ACHN (cell line): ENCODE measurements at places on chromosomes 5 and 9.

GRCh38 chr5:55594671-55595070 lies 59.9 kb upstream of the PLPP1 start:
- DNase-seq = no peak

DNA sequence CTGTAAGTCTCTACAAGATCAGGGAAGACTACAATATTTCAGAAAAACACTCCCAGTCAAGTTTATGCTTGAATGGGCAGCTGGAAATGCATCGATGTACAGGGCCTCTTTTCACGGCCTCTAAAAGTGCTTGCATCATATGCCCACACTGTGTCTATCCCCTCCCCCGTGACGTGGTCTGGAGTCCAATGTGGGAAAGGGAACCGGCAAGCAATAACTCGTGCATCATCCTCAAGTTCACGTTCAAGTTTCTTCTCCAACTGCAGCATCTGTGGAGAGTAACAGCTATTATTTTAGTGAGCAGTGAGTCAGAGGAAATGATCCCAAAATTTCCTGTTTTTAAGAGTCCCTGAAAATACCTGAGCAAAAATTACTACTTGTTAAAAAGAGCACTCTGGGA lies 22.3 kb downstream of the ATPSCKMT start:
- peak; percentile 18 for DNase-seq

DNA sequence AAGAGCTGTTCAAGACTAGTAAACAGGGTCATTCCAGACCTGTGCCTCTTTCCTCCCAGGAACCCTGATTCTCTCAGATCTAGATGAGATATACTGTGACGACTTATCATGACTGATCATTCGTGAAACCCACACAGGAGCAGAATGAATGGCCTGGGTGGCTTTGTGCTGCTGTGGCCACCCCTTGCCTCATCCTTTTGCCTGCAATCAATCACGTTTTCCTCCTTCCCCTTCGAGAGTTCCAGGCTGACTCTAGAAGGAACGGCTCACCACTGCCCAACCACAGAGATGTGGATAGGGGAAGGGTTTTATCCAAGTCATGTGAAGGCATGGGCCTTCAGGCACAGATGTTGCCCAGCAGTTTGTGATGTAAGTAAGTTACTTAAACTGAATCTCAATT lies 5.8 kb downstream of the ANXA6 start:
- no peak for DNase-seq

- no peak for DNase-seq
These were observed 58.1 kb downstream of the LRSAM1 start for GRCh38 chr9:127509261-127509954.

DNA sequence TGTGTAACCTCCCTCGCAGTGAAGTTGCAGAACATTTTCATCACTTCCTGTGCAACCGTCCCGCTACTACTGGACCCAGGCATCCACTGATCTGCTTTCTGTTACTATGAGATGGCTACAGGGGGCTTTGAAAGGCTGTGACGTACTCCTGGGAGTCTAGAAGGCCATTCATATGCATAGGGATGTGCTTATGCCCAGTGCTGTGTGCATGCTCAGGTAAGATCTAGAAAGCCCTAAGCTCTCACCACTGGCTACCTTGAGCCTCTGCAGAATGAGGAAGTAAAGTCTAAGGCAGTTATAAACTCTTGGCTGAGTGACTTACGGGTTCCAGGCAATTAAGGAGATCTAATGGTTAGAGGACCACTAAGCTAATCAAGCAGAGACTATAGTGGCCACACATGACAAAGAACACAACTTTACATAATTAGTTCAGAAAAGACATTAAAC lies 11.8 kb downstream of the HNRNPAB start:
- no peak for DNase-seq

- no peak for DNase-seq
These were observed 339.7 kb upstream of the CLINT1 start for GRCh38 chr5:158198636-158199035.

- no peak for DNase-seq
These were observed 16.4 kb downstream of the IL4 start for GRCh38 chr5:132690156-132690555.

DNA sequence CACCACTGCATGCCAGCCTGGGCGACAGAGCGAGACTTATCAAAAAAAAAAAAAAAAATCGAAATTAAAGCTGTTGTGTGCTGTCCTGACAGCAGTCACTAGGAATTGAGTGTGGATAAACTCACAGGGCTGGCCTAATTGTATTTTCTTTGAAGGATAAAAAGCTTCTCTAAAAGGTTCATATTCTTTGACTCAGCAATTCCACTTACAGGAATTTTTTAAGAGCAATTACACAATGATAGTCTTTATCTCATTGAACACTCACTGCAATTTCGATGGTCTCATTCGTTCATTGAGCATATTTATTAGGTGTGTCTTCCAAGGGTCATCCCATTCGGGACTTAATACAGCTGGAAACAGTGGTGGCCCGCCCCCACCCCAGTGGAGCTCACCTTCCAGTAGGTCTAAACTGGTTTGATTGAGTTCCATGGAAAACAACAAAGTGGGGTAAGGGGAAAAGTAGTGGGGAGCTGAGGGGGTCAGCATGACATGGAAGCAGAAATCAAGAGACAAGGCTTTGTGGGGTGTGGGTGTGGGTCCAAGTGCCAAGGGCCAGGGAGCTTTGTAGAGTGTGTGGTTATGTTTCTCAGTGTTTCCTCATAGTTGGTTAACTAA lies 6.7 kb downstream of the CDK9 start:
- no peak for DNase-seq

DNA sequence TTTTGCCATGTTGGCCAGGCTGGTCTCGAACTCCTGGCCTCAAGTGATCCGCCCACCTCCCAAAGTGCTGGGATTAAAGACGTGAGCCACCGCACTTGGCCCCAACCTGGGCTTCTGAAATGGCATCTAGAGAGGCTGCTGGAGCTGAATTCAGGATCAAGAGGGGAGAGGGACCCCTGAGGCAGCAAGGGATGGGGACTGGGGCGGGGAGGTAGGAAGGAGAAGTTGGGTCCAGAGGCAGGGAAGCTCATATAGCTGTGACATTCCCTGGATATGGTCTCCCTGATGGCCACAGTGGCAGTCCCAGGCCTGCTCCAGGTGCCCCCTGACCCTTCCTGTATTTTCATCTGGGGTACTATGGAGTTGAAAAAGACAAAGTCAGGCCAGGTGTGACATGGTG lies 12.1 kb downstream of the REEP2 start:
- DNase-seq = no peak

- no peak for DNase-seq
These were observed 69.8 kb upstream of the VCAN start for GRCh38 chr5:83401775-83402174.

DNA sequence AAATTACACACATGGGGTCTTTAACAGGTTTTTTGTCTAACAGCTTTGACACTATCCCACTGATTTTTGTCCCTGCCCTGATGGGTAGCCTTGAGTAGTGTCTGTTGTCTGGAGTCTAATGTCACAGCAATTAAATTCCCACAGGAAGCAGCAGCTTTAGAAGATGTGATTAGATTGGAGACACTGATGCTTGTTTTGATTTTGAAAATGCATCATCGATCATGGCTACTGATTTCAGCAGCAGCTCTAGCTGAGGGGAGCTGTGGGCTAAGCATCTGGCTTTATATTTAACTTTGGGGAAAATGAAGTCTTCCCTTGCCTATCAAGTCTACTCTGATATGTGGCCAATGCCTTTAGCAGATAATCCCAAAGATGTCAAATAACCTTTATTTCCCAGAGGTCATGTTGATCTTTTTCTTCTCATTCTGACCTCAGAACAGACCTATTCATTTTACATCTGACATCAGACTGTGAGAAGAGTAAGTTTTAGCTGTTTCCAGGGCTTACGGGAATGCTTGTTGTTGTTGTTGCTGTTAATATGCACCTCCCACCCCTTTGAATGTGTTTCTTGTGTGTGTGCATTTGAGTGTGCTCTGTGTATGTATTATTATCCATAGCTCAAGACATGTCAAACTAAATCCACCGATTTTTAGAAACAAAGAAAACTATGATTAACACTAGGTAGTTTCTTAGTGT lies 704.9 kb upstream of the NUDT12 start:
- no peak for DNase-seq

- no peak for DNase-seq
These were observed 16.9 kb upstream of the SLC22A4 start for GRCh38 chr5:132277256-132277655.

GRCh38 chr9:100277166-100277979 lies 75.4 kb downstream of the TEX10 start:
- peak; percentile 73 for DNase-seq

DNA sequence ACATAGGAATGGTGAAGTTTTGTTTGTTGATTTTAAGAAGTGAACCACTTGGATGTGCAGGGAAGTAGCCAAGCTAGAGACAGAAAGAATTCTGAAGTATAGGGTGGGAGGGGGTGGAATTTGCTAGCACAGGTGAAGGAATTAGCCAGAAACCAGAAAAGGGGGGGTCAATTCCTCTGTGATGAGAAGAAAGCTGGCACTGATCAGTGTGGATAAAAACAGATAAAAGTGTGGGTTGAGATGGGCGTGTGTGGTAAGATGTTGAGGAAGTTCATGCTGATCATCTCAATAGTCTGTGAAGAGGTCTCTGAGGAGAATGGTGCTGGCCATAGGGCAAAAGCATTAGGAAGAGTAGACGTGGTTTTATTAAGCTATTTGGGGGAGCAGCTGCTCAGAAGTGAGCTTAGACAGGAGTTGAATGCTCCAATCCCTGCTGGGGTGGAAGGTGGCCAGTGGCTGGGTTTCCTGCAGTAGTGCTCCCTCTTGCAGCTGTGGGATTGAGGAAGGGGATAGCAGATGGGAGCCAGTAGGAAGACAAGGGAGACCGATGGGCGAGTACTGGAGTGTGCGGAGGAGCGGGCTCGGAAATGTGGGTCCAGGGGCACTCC lies 88.7 kb upstream of the ELL2 start:
- DNase-seq = no peak

GRCh38 chr5:142671801-142672200 lies 14.1 kb downstream of the FGF1 start:
- peak; percentile 35 for DNase-seq

- DNase-seq = peak; percentile 22
These were observed 860 bp upstream of the MARCHF6 start for GRCh38 chr5:10352430-10353240.

DNA sequence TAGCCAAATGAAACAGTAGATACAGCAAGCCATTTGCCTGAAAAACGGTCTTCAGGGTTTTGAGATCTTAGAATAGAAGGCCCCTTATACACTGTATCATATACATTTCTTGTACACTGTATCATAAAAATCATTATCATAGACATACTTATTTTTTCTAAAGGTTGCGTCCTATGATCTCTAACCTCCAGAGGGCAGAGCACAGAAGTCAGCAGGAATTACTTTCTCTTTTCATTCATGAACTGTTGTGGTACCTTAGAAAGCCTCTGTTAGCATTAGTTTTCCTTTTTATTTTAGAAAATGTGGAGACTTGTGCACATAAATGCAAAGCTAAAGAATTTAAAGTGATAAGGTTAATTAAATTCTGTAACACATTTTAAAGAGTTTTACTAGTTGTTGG lies 115.4 kb downstream of the OXCT1 start:
- peak; percentile 43 for DNase-seq

- no peak for DNase-seq
These were observed 139.8 kb upstream of the RPS23 start for GRCh38 chr5:82417776-82418607.

GRCh38 chr5:181105391-181106025 lies 25.5 kb downstream of the OR2V1 start:
- DNase-seq = no peak

DNA sequence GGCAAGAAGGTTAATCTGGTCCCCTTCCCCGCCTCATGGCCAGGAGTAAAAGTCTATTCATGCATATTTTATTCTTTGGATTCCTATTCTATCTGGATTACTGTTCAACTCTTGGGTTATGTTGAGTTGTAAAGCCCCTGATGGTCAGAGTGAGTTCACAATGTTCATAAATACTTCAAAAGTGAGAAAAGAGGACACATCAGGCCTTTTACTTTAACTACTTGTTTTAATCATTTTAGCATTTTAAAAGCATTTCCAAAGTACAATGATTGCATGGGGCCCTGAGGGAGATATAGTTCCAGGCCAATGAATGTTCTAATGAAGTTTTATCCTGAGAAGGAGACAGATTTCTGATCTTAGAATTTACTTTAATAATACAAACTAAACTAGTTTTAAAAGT lies 93.9 kb downstream of the BOD1 start:
- DNase-seq = no peak

DNA sequence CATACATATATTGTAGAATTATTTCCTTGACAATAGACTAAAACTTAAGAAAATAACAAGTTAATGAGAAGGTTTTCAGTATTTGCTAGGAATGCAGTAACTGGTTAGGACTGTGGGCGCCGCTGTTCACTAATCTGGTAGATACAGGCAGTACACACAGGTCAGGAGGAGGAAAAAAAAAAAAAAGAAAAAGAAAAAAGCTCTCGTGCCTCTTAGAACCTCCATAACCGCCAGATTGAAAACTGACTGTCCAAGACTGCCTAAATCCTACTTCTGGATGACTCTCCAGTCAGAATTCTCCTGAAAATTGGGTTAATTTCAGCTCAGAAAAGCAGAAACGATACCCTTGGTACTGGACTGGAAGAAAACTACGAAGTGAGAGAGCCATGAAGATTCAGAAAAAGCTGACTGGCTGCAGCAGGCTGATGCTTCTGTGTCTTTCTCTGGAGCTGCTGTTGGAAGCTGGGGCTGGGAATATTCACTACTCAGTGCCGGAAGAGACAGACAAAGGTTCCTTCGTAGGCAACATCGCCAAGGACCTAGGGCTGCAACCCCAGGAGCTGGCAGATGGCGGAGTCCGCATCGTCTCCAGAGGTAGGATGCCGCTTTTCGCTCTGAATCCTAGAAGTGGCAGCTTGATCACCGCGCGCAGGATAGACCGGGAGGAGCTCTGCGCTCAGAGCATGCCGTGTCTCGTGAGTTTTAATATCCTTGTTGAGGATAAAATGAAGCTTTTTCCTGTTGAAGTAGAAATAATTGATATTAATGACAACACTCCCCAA lies at the start of gene PCDHGA1:
TSS of gene PCDHGA1 (plus strand) at position 216 of the 782 bp plus-strand sequence.
- DNase-seq = no peak

DNA sequence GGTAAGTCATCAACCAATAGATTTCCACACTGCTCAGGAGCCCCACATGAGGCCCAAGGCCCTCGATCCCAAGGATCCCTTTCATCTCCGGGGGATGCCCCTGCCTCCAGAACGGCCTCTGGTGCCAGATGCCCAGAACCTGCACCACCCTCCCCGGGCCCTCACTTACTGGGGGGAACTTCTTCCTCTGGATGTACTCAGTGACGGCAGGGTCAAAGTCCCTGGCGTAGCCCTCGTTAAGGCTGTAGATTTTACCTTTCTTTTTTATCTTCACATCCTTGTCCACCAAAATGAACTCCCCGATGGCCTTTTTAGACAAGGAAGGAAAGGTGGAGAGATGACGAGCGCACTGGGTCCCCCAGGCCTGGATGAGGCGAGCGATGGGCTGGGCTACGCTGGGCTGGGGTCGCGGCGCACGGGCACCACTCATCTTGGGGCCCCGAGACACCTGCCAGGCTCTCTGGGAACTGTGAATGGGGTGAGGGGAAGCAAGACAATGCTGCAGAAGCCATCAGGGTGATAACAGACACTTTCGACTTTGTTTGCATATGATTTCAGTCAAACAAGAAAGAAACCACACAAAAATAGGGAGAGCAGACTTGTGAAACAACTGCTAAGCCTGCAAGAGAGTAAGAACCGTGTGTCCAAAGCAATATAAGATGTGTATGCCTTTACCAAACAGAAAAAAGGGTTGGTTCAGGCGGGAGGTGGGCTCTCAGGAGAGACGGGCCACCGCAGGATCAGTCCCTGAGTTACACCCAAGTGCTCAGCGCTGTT lies 13.2 kb upstream of the FBP2 start:
- DNase-seq = no peak
